ENCODE measurements at places on chromosomes 16 and 17.

- DNase-seq, result no peak
Measured at GRCh38 chr17:71024172-71024571, 854.8 kb downstream of the KCNJ2 start.

DNA sequence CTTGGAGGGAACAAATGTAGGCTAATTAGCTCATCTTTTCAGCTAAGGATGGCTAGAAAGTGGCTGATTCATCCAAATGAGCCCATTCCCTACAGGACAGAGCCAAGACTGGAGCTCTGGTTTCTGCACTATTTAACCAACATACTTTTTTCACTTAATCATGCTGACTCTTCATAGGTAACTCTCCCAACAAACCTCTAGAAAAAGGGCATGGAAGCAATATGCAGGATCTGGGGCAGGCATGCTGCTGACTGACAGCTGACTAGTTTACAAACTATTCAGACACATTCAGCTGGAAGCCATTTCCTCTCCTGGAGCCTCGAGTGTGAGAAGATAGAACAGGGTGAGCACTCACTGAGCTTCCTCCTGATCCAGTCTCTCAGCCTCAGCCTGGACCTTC is 6.2 kb downstream of the BECN1 start:
- no peak for DNase-seq

- DNase-seq, result peak; percentile 35
Measured at GRCh38 chr16:56999409-57000270, 10.3 kb downstream of the NLRC5 start.

- DNase-seq, result no peak
Measured at GRCh38 chr16:74892574-74893461, 92.1 kb downstream of the WDR59 start.

DNA sequence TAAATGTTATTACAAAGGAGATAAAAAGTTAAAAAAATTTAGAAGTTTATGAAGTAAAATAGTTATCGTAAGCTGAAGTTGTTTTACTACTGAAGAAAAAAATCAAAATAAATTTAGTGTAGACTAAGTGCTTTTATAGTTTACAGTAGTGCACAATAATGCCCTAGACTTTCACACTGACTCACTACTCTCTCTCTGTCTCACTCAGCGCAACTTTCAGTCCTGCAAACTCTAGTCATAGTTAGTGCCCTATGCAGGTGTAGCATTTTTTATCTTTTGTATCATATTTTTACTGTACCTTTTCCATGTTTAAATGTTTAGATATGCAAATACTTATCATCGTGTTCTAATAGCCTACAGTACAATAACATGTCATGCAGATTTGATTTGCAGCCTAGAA is 17.7 kb upstream of the TOM1L1 start:
- no peak for DNase-seq

- no peak for DNase-seq
Measured at GRCh38 chr16:65229191-65229662, 107.4 kb upstream of the CDH11 start.

DNA sequence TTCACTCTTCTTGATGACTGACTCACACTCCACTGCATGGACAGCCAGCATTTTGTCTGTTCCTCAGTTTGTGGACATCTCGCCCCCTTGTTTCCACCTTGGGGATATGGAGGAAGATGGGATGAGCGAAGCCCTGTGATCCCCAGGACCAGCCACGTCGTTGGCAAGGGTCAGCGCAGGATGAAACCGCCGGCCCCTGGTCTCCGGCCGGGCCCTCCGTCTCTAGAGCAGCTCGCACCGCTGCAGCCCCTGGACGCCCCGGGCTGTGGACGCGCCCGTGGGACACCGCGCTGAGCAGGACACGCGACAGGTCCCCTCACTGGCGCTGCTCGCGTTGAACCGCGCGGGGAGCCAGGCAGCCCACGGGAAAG is 604 bp upstream of the ZC3H18 start:
- no peak for DNase-seq

DNA sequence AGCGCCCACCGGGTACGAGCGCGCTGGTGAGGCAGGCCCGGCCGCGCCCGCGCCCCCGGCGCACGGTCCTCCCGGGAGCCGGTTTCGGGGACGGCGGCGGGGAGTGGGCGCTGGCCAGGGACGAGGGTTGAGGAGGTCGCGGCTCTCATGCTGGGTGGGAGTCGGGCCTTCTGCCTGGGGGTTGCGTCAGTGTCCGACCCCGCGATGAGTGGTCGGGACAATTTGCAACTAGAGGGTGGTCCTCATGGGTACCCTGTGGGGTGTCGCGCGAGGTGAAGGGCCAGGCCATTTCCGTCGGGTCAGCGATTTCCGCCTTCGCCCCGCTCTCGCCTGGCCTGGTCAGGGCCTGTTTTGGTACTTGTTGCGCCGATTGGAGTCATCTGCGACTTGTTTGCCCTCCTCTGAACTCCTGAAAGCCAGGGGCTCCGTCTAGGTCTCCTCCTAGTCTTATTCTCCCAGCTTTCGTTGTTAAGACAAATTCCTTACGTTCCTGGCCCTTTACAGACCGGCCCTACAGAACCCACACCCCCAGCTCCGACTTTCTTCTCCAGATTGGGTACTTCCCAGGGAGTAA is 14.9 kb downstream of the NAA60 start:
- peak; percentile 33 for DNase-seq

- DNase-seq, result no peak
Measured at GRCh38 chr17:45305530-45306087, 11.2 kb downstream of the MAP3K14 start.

GRCh38 chr16:81715358-81716196 is 63.5 kb upstream of the PLCG2 start:
- DNase-seq, result no peak

Measured in effector CD8-positive, alpha-beta T cell (primary cell).